ENCODE measurements at places on chromosomes 1 and 21. TPM values are rescaled to one million over a fixed set of nuclear protein-coding genes. Genes with fewer than 3 reads are reported as not detected.
A peak's percentile ranks its signal among the peaks of the same experiment; 100 is the strongest.

GRCh38 chr1:19229229-19229628 lies 19.2 kb upstream of the UBR4 start:
- no peak for DNase-seq

The LRRC8C gene
- 2.2 TPM for total RNA-seq

GRCh38 chr1:81733480-81733879 lies 67.3 kb upstream of the ADGRL2 start:
- no peak for DNase-seq

GRCh38 chr1:178461701-178462100 lies 35.1 kb downstream of the CLEC20A start:
- DNase-seq = no peak

The YARS1 gene
- total RNA-seq = 180 TPM

DNA sequence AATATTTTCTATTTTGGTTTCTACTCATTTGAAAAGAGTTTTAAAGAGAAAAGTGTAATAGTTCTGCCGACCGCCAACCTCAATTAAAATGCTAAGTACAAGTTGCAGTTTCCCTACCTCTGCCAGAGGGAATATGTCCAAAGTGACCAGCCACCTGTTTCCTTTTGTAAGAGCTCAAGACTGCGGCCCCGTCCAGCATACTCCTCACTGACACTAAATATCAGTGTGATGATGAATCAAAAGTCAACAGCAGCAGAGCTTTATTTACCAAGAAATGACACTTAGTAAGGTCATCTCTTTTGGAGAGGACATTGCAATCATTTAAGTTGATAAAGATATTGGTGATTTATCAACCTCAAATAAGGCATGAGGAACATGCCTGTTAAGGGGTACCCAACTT lies 57.4 kb upstream of the NRIP1 start:
- no peak for DNase-seq

DNA sequence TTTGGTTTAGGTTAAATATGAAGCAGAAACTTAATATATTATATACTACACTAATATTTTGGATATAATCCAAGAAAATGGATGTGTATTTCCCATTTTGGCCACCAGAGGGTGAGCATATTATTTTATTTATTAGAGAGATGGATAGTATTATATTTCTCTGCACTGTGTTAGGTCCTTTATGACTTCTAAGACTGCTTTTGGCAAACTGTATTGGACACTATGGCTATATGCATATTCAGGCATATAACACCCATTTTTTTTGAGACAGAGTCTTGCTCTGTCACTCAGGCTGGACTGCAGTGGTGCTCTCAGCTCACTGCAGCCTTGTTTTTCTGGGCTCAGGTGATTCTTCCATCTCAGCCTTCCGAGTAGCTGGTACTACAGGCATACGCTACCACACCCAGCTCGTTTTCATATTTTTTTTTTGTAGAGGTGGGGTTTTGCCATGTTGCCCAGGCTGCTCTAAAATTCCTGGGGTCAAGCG lies 17.8 kb upstream of the PGM1 start:
- DNase-seq = no peak

The PGM1 gene
- 90.1 TPM for total RNA-seq

DNA sequence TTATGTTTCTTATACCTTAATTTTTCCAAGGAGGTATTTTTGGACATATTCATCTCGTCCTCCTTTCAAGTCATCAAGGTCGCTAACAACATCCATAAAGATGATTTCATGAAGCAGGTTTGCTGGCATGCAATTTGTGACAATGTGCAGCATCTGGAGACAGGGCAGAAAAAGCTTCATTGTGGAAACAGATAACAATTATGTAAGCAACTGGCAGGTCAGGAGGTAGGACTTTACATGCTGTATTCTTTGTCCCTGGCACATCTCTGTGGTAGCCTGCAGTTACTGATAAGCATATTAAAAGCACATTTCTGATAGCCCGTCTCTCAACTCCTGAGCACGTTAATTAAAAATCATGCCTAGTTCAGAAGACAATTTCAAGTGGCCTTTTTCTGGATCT lies 156.8 kb downstream of the LEPR start:
- no peak for DNase-seq

The MANEAL gene
- total RNA-seq = 13.1 TPM

DNA sequence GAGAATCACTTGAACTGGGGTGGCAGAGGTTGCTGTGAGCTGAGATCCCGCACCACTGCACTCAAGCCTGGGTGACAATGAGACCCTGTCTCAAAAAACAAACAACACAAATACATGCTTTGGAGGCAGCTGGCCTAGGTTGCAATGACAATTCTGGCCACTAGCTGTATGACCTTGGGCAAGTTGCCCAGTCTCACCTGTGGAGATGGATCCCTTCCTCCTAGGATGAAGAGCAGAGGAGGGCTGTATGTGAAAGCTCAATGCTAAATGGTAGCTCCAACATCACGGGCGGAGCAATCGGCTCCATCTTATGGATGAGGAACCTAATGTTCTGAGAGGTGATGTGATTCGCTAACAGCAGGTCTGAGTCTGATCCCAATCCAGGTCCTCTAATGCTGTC lies 20.6 kb downstream of the ADORA1 start:
- no peak for DNase-seq

DNA sequence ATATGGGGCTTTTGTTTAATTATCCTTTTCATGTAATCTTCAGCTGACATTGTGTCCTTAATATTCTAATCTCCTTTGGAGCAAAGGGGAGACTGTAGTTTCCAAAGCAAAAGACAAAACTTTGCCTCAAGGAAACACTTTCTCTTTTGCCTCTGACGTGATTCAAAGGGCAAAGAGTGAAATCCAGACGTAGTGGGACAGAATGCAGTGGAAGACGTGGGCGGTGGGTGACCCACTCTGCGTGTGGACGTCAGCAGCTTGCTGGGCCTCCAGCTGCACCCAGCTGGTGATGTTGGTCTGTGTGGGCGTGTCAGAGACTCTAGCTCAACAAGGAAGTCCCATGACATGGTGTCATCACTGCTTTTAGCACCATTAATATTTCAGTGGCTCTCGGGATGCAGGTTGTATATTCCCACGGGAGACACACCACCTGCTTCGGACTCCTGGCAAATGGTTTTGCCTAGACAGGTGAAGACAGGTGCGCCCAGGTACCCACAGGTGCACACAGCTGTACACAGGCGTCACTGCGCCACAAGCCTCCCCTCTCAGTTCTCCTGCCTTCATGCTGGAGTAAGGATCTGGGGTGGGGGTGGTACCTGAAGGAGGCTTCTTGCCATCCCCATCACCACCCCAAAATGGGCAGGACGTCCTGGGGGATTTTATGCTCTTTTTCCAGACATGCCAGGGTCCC lies 292.1 kb upstream of the VAMP3 start:
- no peak for DNase-seq

DNA sequence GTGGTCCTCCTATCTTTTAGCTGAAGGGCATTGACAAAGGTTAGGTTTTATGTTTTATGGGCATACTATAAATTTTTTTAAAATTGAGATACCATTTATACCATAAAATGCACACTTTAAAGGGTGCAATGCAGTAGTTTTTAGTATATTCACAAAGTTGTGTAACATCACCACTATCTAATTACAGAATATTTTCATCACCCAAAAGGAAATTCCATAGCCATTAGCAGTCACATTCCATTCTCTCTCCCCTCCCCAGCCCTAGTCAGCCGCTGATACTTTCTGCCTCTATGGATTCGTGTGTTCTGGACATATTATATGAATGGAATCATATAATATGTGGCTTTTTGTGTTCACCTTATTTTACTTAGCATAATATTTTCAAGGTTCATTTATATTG lies 135.8 kb upstream of the B3GALT2 start:
- DNase-seq = peak; percentile 48

The HORMAD1 gene
- not detected for total RNA-seq

The ITLN1 gene
- not detected for total RNA-seq

- DNase-seq = no peak
These were observed 749 bp downstream of the FAM163A start for GRCh38 chr1:179743679-179744400.

The RHCE gene
- 0.78 TPM for total RNA-seq

DNA sequence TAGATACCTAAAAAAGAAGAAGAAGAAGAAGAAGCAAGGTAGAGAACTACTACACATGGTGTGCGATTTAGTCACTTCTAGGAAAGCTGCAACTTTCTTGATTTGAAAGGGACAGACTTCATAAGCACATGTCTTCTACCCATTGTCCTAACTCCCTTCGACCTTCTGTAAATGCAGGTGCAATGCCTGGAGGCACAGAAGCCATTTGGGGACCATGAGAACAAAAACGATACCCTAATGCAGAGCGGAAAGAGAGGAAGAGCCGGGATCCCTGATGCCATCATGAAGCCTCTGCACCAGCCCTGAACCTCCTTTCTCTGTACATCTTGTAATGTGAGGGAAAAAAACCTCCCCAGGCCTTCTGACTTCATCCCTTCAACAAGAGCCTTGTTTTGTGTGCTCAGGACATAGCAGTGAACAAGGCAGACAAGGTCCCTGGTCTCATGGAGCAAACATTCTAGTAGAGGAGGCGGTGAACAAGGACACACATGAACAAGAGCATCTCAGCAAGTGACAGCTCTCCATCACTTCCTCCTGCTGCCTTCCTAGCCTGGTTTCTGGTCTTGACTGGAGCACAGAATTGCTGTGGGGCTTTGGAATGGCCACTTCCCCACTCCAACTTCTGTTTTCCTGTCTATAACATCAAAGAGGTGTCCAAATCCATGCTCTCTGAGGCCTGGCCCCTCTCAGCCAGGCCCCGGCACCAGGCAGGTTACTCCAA lies 5.5 kb upstream of the LAPTM5 start:
- DNase-seq = no peak

DNA sequence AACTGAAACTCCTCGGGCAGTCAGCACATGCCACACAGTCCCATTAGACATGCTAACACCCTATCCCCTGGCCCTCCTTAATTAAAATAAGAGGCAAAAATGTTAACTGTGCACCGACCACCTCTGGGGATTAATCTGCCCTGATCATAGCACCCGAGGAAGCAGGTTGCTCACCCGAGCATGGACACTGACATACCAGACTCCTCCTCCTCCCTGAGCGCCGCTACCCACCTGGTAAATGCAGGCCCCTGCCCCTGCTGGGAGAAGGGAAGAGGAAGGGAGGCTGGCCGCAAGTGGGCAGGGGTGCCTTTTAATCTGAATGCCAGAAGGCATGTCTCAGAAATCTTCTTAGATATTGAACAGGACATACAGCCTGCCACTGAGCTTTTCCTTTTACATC lies 360.9 kb downstream of the RRAGC start:
- DNase-seq = no peak

The F13B gene
- not detected for total RNA-seq

DNA sequence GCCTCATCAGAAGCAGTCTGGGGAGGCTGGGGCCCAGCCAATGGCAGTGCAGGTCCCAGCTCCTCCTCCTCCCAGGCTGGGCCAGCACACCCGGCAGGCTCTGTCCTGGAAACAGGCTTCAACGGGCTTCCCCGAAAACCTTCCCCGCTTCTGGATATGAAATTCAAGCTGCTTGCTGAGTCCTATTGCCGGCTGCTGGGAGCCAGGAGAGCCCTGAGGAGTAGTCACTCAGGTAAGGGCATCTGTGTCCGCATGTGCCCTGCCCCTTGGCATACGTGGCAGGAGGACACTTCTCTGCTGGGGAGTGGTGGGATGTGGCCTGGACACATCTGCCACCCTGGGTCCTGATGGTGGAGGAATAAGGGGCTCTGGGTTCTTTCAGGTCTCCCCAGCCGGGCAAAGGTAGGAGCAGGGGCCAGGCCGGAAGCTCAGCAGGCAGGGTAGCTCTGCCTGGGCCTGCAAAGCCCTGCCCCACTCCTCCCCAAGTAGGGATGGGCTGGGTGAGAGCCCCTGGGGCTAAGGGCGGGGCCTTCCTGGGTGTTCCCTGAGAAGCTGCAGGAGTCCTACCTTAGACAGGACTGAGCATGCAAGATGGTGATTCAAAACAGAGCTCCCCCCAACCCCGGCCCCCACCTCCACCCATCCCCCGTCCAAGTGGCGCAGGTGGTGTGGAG lies at the start of gene GJB5:
GJB5 (plus strand) TSS at position 84 of the 674 bp plus-strand sequence. CDS start 2,284 bp downstream, outside the sequence.
- DNase-seq = peak; percentile 83

The ERICH3 gene
- total RNA-seq = not detected

- DNase-seq = no peak
These were observed 7.5 kb upstream of the G0S2 start for GRCh38 chr1:209667708-209668107.

DNA sequence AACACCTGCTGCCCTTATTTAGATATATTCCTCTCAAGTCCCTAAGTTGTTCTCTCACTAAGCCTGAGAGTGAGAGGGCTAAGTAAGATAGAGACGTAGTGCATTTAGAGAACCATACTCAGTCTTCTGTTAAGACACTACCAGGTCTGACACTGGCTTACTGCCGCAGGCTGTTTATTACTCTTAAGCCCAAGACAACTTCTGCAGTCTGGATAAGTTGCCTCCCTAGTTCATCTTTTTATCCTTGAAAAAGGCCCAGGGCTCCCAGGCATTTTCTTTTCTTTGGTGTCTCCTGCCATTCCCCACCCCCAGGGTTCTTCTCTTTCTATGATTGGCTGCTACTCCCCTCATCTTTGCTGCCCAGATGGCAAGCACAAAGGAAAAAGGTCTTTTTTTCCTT lies 38.7 kb downstream of the CACHD1 start:
- no peak for DNase-seq

- DNase-seq = no peak
These were observed 251.9 kb downstream of the DPYD start for GRCh38 chr1:97668945-97669344.

DNA sequence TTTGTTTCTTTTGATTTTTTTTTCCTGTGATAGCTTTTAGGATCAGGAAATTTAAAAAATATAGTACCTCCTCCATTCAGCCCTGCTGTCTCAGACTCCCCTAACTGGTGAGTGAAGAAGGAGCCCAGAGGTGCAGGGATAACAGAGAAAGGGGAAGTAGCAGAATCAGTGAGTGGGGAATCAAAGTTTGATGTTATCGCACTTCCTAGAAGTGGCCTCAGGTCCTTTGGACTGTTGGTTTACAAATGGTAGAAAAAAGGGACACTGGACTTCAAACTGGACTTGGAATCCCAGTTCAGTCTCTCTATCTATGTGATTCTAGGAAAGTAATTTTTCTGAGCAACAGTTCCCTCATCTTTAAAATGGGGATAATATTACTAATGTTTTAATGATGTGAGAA lies 99.5 kb downstream of the FGGY start:
- no peak for DNase-seq

- DNase-seq = no peak
These were observed 19.9 kb downstream of the HIPK1 start for GRCh38 chr1:113949007-113949406.

GRCh38 chr1:205306929-205307566 lies 14.5 kb downstream of the NUAK2 start:
- DNase-seq = no peak

GRCh38 chr1:71861022-71861421 lies 421.3 kb downstream of the NEGR1 start:
- peak; percentile 35 for DNase-seq

DNA sequence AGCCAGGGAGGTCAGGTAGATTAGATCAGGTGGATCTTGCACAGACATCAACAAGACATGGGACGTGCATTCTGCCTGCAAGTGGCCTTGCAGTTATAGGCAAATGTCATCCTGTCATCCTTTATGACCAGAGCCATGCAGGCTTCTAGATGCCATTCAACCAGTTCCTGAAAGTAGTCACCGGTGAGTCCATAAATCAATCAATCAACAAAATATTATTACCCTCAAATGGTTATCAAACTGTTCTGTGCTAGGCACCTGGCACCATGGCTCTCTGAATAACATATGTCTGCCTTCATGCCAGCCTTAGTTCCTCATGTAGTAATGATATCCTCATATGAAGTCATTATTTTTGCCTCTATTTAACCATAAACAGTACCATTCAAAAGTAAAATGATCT lies 146.9 kb downstream of the TOMM20 start:
- DNase-seq = no peak
